Endodermal cell (in vitro differentiated cells): ENCODE measurements at places on chromosomes 2 and 18. TPM values are rescaled to one million over a fixed set of nuclear protein-coding genes. Genes with fewer than 3 reads are reported as not detected.

SKOR2 gene
- total RNA-seq, result not detected in 3 replicates

CRYBA2 gene
- total RNA-seq, result 2.4 and 3.5 TPM in 2 replicates

LRP1B gene
- 1.8 to 2.4 TPM (median 2.4 TPM) in 3 replicates for total RNA-seq

ABCG8 gene
- total RNA-seq, result not detected in 3 replicates

CNRIP1 gene
- total RNA-seq, result 0.36 and 0.57 TPM in 2 replicates

GALR1 gene
- total RNA-seq, result 0.02 and 0.04 TPM in 2 replicates

IL37 gene
- not detected in 3 replicates for total RNA-seq

BOLL gene
- not detected in 3 replicates for total RNA-seq

KDSR gene
- total RNA-seq, result 41.1 to 51.0 TPM (median 47.1 TPM) in 3 replicates

GRCh38 chr2:206642075-206643025, at the start of gene FAM237A:
TSS of gene FAM237A (plus strand) at chr2:206642487. CDS start at chr2:206644237, 1,750 bp downstream.
- no peaks in the 10 kb centered on the region for H3K36me3 ChIP-seq
- H3K4me3 ChIP-seq, result peak within 1 kb of the TSS; percentile 82
- no peak within 1 kb of the TSS for H3K27ac ChIP-seq
- DNase-seq, result peak; percentile 91
- peaks cover 80% of the 10 kb centered on the region for H3K27me3 ChIP-seq

DNA sequence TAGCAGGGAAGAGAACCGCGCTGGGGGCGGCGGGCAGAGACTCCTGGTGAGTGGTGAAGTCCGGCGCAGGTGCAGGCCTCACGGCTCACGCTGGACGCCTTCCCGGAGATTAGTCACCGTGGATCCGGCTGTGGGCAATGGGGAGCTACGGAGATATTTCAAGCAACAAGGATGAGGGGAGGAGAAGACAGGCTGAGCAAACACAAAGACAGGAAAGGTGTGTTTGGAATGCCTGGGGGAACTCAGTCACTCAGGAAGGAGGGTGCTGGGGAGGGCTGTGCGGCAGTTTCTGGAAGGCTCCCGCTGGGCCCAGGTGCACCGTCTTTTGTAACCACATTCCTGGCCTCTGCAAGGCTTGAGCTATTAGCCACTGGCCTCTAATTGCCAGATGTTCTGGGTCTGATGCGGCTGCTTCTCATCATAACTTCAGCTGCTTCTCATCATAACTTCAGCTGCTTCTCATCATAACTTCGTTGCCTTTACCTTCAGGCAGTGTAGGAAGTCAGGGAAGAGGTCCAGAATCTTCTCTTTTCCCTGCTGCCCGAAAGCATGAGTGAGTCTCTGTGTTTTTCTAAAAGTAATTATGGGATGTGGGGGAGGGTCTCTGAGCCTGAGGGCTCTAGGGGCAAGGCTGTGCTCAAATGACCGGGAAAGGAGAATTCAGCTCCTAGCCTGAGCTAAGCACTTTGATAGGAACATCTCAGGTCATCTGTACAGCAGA, 118.9 kb downstream of the PXDN start:
- peak; percentile 91 for DNase-seq
- H3K4me3 ChIP-seq, result peak overlapping the region; percentile 5
- peaks cover 3% of the 10 kb centered on the region for H3K4me1 ChIP-seq
- H3K36me3 ChIP-seq, result peaks cover 16% of the 10 kb centered on the region

- H3K4me3 ChIP-seq, result no peak overlapping the region
- H3K36me3 ChIP-seq, result peaks cover 90% of the 10 kb centered on the region
- H3K4me1 ChIP-seq, result no peaks in the 10 kb centered on the region
- no peak for DNase-seq
These were observed 6.2 kb downstream of the CAD start for GRCh38 chr2:27223416-27223815.

- H3K27ac ChIP-seq, result no peak overlapping the region
- no peaks in the 10 kb centered on the region for H3K27me3 ChIP-seq
- no peak for DNase-seq
- no peak overlapping the region for H3K4me3 ChIP-seq
These were observed 9.4 kb downstream of the RAMP1 start for GRCh38 chr2:237868631-237869342.

GRCh38 chr2:101569886-101570520, 95.1 kb upstream of the RFX8 start:
- no peak overlapping the region for H3K27ac ChIP-seq
- DNase-seq, result no peak
- H3K27me3 ChIP-seq, result no peaks in the 10 kb centered on the region
- H3K4me3 ChIP-seq, result no peak overlapping the region

GRCh38 chr2:162490052-162490717, 146.3 kb downstream of the GCA start:
- H3K4me1 ChIP-seq, result peaks cover 12% of the 10 kb centered on the region
- no peaks in the 10 kb centered on the region for H3K27me3 ChIP-seq
- DNase-seq, result no peak
- no peak overlapping the region for H3K4me3 ChIP-seq

- H3K4me3 ChIP-seq, result no peak overlapping the region
- H3K36me3 ChIP-seq, result no peaks in the 10 kb centered on the region
- peaks cover 5% of the 10 kb centered on the region for H3K27me3 ChIP-seq
These were observed 145.9 kb upstream of the COPS8 start for GRCh38 chr2:236939721-236940231.

- H3K27ac ChIP-seq, result no peak overlapping the region
- no peaks in the 10 kb centered on the region for H3K4me1 ChIP-seq
- H3K4me3 ChIP-seq, result peak overlapping the region; percentile 77
These were observed 1.1 kb downstream of the EFHD1 start for GRCh38 chr2:232634206-232635150.

GRCh38 chr2:181289698-181290097, 167.5 kb upstream of the ITGA4 start:
- no peaks in the 10 kb centered on the region for H3K27me3 ChIP-seq
- no peak overlapping the region for H3K4me3 ChIP-seq

DNA sequence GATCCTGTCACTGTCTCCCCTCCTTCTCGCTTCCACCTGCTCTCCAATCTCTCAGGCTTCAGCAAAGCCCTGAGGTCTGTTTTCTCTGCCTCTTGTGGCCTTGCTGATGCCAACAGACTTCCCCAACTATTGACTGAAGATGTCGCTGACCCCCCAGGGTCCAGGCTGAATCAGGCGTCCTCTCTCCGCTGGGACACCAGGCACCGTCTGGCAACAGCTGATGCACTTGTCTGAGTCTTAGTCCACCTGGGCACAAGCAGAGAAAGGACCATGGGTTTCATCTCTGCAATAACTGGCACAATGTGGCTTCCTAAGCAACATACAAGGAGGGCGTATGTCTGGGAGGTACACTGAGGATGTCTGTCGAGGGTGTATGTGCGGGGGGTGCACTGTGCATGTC, 248.7 kb upstream of the MYT1L start:
- no peaks in the 10 kb centered on the region for H3K27me3 ChIP-seq
- H3K27ac ChIP-seq, result no peak overlapping the region
- peak; percentile 36 for DNase-seq

GRCh38 chr2:106143495-106144215, 50.4 kb downstream of the UXS1 start:
- H3K27ac ChIP-seq, result no peak overlapping the region
- H3K4me3 ChIP-seq, result no peak overlapping the region
- peak; percentile 60 for DNase-seq
- H3K27me3 ChIP-seq, result no peaks in the 10 kb centered on the region

DNA sequence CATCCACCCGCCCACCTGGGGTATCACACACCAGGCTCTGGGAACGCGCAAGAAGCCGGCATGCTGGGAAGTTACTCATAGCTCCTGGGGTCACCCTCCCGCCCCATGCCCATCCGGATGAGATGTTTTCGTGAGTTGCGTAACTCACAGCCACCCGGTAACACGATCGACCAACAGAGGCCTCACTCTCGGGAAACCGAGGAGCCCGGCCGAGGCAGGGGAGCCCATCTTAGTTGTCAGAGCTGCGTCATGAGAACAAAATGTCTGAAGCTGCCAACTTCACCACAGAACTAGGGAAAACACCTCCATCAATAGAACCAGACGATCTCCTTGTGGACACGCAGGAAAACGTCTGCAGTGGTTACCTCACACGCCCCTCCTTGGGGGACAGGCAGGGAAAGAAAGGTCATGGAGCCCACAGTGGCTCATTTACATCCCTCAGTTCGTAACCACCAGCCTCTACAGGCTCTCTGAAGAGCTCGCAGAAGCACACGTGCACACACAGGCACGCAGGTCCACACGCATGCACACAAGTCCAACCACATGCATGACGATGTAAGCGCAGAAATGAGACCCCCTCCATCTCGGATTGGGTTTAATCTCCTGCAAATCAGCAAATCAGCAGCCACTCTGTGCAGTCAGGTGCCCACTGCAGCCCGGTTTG, 26.2 kb downstream of the ADI1 start:
- H3K27ac ChIP-seq, result no peak overlapping the region
- H3K27me3 ChIP-seq, result no peaks in the 10 kb centered on the region
- no peaks in the 10 kb centered on the region for H3K4me1 ChIP-seq

DNA sequence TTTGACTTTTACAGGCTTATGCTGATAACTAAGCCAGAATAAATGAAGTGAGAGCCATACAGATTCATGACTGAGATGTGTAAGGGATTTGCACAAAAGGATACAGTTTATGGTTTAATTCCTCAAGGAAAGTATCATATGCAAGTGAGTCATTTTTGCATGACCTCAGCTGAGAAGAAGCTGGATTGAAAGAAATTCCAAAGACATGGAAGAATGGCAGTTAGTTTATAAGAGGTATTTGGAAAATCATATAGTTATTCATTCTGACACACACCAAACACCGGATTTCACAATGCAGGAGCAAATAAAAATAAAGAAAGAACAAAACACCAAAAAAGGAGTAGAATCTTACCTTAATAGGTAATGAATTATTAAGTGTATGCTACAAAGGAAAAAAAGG, 83.2 kb upstream of the RND3 start:
- no peak overlapping the region for H3K4me3 ChIP-seq
- H3K36me3 ChIP-seq, result no peaks in the 10 kb centered on the region
- DNase-seq, result no peak

DNA sequence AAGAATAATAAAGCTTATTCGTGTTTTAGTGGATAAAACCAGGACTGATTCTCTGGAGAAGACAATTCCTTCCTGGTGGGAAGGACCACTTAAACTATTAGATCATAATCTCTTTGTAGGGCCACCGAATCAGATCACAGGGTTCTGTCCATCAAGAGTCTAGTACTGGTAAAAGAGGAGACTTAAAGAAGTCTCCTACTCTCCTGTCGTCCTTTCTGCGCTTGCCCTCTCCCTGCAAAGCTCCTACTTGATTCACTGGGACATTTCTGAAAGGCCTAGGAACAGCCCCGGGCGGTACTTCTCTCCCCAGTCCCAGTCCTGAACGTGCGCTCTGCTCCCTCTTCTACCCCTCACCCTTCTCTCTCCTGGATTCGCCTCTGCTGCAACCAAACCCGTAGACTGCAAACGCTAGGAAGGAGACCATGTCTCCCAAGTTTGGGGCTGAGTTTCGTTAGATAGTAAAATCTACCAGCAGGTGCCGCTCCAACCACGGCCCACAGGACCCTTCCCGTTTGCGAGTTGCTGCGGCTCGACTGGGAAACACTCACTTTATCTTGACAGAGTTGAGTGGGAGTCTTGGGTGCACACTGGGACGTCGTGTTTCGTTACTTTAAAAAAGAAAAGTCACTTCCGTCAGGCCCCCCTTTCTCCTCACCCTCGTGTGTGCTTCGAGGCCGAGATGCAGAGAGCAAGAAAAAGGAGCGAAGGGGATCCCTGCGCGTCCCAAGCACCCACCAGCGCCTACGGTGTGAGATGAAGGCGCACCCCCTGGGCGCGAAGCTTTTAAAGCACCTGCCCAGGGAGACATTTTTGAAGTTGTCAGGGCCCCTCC, 923 bp downstream of the FIGLA start:
- peak overlapping the region; percentile 70 for H3K4me3 ChIP-seq
- H3K4me1 ChIP-seq, result no peaks in the 10 kb centered on the region

DNA sequence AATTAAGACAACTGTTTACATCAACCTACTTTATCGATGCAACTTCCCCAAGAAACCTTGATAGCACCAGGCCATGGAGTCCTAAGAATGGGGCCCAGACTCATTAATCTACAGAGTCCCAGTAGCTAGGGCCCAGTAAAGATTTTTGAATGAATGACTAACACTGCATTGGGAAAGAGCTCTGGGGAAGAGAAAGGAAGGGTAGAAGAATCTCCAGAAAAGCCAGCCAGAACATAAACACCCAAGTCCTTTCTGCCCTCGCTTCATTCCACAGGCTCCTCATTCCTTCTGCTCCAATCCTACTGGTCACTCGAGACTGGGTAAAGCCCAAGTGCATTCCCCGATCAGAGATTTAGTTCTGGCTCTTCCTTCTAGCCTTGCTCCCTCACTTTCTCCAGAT, 44.3 kb downstream of the CYRIA start:
- H3K27ac ChIP-seq, result no peak overlapping the region
- DNase-seq, result no peak
- H3K36me3 ChIP-seq, result no peaks in the 10 kb centered on the region
- H3K27me3 ChIP-seq, result no peaks in the 10 kb centered on the region
- no peak overlapping the region for H3K4me3 ChIP-seq
- peaks cover 14% of the 10 kb centered on the region for H3K4me1 ChIP-seq

GRCh38 chr2:68687018-68687417, 43.6 kb downstream of the PROKR1 start:
- H3K27ac ChIP-seq, result no peak overlapping the region
- H3K4me3 ChIP-seq, result no peak overlapping the region
- H3K27me3 ChIP-seq, result no peaks in the 10 kb centered on the region
- no peak for DNase-seq
- H3K4me1 ChIP-seq, result peaks cover 3% of the 10 kb centered on the region

GRCh38 chr2:178914259-178914849, 107.1 kb upstream of the TTN start:
- no peaks in the 10 kb centered on the region for H3K27me3 ChIP-seq
- H3K4me1 ChIP-seq, result no peaks in the 10 kb centered on the region
- H3K4me3 ChIP-seq, result no peak overlapping the region
- peak; percentile 94 for DNase-seq

DNA sequence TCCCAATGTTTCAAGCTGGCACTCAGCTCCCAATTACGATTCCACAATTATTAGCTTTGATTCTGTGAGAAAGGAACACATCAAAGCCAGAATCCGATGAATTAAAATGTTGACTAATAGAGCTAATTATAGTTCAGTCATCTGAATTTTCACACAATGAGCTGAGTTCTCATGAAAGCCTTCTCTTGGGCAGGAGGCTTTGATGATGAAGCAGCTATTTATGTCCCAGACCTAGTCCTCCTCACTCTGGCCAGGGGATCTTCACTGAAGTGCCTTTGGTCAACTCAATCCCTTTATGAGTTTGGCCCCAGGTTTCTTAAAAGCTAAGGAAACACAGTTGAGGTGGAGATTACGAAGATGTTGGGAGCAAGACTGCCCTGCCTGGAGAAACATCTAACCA, 74.7 kb upstream of the PPM1B start:
- H3K27ac ChIP-seq, result no peak overlapping the region
- H3K4me1 ChIP-seq, result no peaks in the 10 kb centered on the region
- no peak overlapping the region for H3K4me3 ChIP-seq
- H3K27me3 ChIP-seq, result no peaks in the 10 kb centered on the region
- DNase-seq, result no peak
- no peaks in the 10 kb centered on the region for H3K36me3 ChIP-seq
